Stimulated activated CD4-positive, alpha-beta T cell treated with anti-CD3 and anti-CD28 coated beads, Interleukin-12 subunit alpha, Interleukin-12 subunit beta, amount 100 ng/mL, for 24 hours (primary cell): ENCODE measurements at places on chromosomes 7 and 10.

DNA sequence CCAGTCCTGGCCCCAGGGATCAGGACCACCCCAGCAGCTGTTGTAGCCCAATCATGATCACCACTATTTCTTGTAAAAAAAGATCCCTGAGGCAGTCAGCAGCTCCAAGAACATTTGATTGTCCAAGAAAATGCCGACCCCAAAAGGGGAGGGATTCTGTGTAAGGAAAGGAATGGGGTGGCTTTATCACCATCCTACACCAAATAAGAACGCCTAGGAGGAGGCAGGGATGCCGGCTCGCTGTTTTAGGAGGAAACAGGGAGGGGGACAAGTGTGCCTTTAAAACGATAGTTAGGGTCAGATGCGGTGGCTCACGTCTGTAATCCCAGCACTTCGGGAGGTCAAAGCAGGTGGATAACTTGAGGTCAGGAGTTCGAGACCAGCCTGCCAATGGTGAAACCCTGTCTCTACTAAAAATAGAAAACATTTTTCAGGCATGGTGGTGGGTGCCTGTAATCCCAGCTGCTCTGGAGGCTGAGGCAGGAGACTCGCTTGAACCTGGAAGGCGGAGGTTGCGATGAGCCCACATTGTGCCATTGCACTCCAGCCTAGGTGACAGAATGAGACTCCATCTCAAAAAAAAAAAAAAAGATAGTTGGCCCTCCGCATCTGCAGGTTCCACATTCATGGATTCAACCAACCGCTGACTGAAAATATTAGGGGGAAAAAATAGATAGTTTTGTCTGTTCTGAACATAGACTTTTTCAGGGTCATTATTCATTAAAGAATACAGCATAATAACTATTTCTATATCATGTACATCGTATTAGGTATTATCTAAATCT, 63.6 kb downstream of the PDIA4 start:
- no peak for DNase-seq

DNA sequence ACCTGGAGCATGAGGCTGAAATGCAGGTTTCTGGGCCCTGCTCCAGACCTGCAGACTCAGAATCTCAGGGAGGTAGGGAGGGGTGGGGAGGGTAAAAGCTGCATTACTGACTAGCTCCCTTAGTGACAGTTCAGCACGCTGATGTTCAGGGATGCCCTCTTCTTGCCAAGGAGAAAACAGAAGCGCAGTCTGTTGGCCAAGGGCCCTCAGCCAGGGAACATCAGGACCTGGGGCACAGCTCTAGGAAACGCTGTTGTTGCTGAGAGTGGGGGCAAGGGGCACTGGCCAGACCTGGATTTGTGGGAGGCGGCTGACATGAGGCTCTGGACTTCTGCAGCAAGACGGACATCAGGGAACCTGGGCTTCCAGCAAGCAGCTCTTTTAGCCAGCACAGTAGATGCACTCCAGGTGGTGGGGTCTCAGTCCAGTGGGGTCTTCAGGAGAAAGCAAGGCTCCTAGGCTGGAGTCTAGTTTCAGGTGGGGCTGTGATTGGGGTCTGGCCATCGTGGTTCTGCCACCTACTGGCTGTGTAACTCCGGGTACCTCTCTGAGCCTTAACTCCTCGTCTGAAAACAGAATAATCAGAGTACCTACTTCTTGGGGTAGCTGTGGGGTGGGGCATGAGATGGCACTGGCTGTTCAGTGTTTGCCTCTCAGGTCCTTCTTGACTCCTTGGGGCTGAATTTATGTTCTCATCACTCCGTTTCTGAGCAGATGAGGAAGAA, 72.9 kb upstream of the PRLHR start:
- no peak for DNase-seq

DNA sequence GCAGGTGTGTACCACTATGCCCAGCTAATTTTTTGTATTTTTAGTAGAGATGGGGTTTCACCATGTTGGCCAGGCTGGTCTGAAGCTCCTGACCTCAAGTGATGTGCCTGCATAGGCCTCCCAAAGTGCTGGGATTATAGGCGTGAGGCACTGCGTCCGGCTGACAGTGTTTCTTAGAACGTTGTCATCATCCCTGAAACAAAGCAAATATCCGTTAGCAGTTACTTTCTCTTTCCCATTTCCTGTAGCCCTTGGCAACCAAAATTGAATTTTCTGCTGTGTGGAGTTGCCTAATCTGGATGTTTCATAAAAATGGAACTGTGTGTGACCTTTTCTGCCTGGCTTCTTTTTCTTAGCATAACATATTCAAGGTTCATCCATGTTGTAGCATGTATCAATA, 22.4 kb downstream of the ZNF33A start:
- DNase-seq: no peak

DNA sequence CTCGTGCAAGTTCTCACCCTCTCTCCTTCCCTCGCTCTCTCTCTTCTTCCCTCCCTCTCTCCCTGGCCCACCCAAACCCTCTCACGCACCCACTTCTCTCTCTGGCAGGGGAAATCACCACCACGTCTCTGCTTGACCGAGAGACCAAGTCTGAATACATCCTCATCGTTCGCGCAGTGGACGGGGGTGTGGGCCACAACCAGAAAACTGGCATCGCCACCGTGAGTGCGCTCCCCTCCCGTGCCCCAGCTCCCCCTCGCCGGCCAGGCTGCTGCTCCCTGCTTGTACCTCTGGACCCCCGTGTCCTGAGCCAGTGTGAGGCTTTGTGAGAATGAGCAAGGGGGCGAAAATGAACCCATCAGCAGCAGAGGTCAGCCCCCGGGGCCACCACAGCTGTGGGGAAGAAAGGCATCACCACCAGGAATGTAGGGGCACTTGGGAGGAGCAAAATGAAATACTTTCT, 25.5 kb downstream of the C10orf105 start:
- no peak for DNase-seq

- no peak for DNase-seq
These were observed 15.2 kb downstream of the ZNF786 start for GRCh38 chr7:149075286-149075685.

- DNase-seq: no peak
These were observed 325.7 kb downstream of the PARD3 start for GRCh38 chr10:34489411-34489810.

- DNase-seq: no peak
These were observed 84.8 kb downstream of the RSU1 start for GRCh38 chr10:16732376-16732775.

- DNase-seq: no peak
These were observed 10.4 kb downstream of the VCL start for GRCh38 chr10:74008212-74008731.

DNA sequence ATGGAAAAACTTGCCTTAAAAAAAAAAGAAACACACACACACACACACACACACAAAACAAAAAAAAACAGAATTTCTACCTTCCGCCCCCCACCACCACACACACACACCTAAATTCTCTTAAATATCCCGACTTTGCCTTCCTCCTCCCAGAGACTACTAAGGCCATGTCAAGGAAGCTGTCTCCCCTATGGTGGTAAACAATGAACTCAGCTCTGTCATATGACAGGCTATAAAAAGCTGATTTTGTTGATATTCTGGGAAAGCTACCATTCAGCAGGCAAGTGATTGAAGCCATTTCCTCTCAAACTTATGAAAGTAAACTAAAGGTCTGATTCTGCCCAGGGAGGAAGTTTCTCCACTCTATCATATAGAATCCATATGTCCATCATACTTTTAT, 471.0 kb downstream of the GFRA1 start:
- no peak for DNase-seq

DNA sequence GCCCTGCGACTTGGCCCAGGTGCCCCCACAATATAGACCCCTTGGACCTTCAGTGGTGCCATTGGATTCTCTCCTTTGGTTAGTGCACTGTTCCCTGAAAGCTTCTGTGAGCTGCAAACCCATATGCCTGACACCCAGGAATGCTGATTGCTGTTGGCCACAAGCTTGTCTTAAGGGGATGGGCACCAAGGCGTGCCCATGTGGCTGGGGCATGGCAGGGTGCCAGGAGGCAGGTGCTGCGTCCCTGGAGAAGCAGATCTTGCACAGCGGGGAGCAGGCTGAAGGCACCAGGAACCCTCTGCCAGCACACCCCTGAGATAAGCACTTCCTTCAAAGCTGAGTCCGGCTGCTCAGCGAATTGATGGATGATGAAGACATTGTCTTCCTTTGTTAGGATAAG, 411.8 kb downstream of the SDK1 start:
- DNase-seq: no peak

- no peak for DNase-seq
These were observed 64.5 kb upstream of the MRLN start for GRCh38 chr10:59817773-59818172.

- DNase-seq: no peak
These were observed 45.7 kb downstream of the BEND7 start for GRCh38 chr10:13483073-13483472.

DNA sequence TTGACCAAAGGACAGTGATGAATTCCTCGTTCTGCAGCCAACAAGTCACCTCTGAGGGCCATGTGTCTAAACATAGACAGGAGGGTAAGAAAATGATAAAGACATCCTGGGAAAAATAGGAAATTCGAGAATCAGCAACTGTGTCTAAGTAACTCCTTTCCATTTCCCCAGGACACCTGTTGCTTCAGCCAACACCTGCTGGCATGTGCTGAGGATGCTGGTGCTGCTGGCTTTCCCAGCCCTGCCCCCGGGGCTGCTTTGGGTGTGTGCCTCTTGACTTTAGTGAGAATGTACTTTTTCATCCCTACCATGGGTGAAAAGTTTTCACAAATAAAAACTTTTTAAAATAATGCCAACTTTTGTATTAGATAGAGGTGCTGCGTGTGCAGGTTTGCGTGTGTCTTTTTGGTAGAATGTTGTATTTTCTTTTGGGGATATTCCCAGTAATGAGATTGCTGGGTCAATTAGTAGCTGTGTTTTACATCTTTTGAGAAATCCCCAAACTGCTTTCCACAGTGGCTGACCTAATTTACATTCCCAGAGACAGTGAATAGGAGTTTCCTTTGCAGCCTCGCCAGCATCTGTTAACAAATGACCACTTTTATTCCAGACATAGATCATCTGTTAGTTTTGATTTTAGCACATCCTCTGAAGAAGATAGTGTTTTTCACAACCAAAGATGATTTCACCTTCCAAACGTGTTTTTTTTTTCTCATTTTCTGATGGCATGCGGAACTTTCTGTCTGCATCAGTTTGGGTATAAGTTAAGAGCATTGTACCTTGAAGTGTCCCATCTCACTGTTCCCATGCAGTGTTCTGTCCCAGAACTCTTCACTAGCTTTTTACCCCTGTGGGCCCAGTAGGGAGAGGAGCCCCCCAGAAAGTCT, 104.2 kb upstream of the ACBD5 start:
- no peak for DNase-seq

GRCh38 chr10:112434988-112435619, 11.6 kb downstream of the ZDHHC6 start:
- DNase-seq: no peak

DNA sequence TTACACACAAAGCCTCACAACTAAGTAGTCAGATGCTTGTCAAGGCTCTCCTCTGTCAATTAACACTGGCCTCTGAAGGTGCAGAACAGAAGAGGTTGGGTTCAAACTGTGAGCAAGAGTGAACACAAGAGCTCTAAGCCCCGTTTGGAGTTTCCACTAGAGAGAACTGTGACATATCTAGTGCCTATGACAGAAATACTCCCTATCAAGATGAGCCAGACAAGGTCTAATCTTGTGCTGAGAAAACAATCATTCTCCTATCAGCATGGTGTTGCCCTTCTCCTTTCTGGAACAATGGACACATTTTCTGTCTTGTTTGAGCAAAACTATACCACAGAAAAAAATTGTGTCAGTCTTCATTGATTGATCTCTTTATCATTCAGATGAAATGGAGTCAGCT, 62.4 kb upstream of the CCDC71L start:
- no peak for DNase-seq

- DNase-seq: no peak
These were observed 47.4 kb upstream of the CC2D2B start for GRCh38 chr10:95860166-95860940.

DNA sequence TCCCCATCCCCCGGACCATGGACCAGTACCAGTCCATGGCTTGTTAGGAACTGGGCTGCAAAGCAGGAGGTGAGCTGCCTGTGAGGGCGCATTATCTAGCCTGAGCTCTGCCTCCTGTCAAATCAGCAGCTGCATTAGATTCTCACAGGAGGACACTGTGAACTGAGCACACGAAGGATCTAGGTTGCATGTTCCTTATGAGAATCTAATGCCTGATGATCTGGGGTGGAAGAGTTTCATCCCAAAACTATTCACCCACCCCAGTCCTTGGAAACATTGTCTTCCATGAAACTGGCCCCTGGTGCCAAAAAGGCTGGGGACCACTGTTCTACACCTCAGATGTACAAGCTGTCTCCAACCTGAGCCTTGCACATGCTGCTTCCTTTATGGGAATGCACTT, 24.1 kb upstream of the JMJD1C start:
- DNase-seq: no peak

DNA sequence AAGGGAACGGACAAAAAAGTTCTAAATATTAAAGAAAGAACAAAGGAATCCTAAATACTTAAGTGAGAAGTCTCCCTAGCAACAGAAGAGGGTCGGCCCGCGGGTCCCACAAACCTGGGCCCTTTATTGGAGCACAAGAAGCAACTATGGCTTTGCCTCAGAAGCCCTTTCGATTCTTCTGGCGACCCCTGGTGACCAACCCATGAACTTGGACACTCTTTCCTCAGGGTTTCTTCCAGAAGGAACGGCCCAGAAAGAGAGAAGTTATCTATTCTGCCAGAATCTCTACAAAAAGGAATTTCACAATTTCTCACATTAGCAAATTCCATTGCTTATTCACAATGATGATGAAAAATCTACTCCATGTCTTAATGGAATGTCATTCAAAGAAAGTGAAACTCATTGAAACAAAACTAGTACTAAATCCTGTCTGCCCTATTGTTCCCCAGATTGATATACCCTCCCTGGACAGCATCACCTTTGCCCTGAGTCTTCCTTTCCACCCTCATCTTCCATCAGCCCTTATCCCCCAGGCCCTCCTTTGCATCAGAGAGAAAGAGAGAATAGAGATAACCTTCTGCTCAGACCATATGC, 43.7 kb downstream of the CPVL start:
- DNase-seq: peak; percentile 24

DNA sequence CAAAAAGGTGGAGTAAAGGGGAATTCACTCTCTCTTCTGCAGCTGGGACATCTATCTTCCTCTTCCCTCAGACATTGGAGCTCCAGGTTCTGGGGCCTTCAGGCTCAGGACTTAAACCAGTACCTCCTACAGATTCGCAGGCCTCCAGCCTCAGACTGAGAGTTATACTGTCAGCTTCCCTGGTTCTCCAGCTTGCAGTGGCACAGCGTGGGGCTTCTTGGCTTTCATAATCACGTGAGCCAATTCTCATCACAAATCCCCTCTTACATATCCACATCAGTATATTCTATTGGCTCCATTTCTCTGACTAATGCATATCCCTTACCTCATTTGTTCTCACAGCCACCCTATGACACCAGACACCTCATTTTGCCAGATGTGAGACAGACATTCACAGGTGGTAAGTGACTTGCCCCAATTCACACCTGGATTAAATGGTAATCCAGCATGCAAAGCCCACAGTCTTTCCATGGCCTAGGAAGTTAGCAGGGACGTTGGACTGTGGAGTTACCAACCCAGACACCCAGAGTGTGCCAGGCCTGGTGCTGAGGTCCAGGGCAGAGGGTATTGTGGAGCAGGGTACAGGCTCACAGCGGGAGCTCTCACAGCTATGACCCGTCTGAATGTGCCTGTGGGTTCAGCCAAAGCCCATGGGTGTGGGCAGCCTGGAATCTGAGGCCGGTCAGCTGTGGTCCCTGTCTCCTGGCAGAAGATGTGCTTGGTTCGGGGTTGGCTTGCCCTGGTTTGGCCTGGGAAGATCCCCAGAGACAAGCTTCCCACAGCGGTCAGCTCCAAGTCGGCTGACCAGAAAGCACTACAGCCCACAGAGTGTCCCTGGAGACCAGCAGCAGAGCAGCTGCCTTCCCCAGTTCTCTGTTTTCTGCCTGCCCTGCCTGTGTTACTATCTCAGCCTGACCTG, 18.4 kb upstream of the ZCCHC24 start:
- DNase-seq: no peak

GRCh38 chr10:14617852-14618251, 156.8 kb downstream of the FAM107B start:
- DNase-seq: no peak
